ENCODE measurements at places on chromosomes 7 and 10.

GRCh38 chr7:23277359-23277989 lies 21.7 kb upstream of the MALSU1 start:
- peak; percentile 65 for DNase-seq

- no peak for DNase-seq
Observed at GRCh38 chr7:15781944-15782343, 95.5 kb upstream of the MEOX2 start.

DNA sequence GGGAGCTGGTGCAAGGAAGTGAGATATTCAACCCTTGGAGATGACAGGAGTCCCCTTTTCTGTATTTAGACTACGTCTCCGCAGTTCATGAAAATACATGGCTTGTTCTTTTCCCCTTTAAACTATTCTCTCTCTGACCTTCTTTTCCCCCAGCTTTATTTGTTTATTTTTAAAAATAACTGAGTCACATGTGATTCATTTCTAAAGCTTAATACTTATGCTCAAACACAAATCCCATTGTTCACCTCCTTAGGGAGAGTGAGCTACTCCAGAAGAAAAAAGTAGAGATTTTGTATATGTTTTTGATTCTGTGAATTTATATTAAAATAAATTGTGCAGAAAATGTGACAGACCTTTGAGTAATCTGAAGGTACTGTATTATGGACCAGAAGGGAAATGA lies 35.9 kb upstream of the FZD1 start:
- DNase-seq: no peak

GRCh38 chr10:100315615-100316014 lies 14.4 kb downstream of the PKD2L1 start:
- DNase-seq: no peak

DNA sequence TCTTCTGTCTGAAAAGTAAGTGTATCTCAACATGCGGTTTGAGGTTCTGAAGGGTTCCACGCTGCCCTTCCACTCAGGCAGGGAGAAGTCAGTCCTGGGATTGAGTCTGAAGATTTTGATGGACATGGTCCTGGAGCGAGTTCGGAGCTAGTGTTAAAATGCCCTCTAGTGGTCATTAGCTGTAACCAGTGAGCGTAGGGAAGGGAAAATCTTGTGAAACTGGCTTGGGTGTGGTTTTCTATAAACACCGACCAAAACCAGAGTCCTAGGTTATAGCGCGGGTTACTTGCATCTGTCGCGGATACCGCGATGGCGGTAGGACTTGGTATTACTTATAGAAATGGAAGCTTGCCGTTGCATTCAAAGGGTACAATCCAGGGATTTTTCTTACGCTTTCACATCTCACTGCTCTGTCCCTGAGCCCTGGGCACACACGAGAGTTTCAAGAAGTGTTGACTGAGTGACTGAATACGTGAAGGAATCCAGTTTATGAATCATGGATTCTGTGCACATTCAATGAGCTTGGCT lies 348.2 kb upstream of the C7orf33 start:
- peak; percentile 74 for DNase-seq

GRCh38 chr10:117501460-117502035 lies 41.0 kb upstream of the EMX2 start:
- no peak for DNase-seq

DNA sequence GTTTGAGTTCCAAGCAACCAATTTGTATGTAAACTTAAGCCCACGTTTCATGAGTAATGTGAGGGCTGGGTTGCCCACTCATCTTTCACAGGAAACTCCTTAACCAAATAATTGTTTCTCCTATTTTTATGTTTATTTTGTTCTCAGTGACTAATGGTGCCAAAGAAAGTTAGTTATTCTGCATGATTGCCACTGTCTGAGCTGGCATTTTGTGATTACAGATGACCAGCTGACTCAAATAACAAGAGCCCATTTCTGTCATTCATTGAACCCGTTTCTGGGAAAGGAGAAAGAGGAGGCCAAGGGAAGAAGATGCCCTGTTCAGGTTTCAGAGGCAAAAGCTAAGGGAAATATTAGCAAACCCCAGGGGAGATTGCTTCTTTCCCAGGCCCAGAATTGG lies 186.9 kb upstream of the MYO3A start:
- DNase-seq: no peak

DNA sequence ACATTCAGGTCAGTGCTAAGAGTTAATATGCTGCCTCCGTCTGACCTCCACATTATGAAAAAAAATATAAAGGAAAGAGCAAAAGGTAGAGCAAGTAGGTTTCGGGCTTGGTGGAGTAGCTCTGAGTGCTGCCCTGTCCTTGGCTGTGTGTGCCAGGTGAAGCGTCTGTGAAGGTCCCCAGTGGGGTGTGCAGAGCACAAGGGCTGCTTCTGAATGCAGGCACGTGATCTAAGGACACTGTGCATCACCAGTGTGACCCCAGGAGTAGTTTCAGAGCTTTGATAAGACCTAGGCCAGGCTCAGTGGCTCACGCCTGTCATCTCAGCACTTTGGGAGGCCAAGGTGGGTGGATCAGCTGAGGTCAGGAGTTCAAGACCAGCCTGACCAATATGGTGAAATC lies 36.0 kb downstream of the KLF6 start:
- no peak for DNase-seq

- DNase-seq: no peak
Observed at GRCh38 chr10:116766837-116767634, 24.7 kb upstream of the HSPA12A start.

GRCh38 chr7:31251441-31251840 lies 89.1 kb downstream of the NEUROD6 start:
- no peak for DNase-seq

GRCh38 chr7:15692501-15693020 lies 6.1 kb upstream of the MEOX2 start:
- no peak for DNase-seq

GRCh38 chr10:6912424-6912823 lies 332.3 kb upstream of the PRKCQ start:
- no peak for DNase-seq

GRCh38 chr10:94521276-94522250 lies 24.0 kb upstream of the HELLS start:
- no peak for DNase-seq

DNA sequence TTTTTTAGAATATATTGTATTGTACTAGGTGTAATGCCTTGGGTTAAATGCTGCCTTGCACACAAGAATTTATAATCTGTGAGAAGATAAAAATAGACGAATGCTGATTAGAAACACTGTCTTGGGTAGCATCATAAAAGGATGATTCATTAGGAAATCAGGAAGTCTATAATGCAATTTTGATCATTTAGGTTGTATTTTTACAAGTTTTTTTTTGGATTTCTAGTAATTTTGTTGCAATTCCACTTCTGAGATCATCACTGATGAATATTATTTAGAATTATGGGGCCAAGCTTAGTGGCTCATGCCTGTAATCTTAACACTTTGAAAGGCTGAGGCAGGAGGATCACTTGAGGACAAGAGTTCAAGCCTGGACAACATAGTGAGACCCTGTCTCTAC lies 29.6 kb downstream of the WBP1L start:
- no peak for DNase-seq

- no peak for DNase-seq
Observed at GRCh38 chr10:128377988-128378387, 251.8 kb upstream of the MKI67 start.

- no peak for DNase-seq
Observed at GRCh38 chr7:29527505-29528108, 36.0 kb upstream of the PRR15 start.

- DNase-seq: no peak
Observed at GRCh38 chr10:26479766-26480492, 41.8 kb downstream of the APBB1IP start.

DNA sequence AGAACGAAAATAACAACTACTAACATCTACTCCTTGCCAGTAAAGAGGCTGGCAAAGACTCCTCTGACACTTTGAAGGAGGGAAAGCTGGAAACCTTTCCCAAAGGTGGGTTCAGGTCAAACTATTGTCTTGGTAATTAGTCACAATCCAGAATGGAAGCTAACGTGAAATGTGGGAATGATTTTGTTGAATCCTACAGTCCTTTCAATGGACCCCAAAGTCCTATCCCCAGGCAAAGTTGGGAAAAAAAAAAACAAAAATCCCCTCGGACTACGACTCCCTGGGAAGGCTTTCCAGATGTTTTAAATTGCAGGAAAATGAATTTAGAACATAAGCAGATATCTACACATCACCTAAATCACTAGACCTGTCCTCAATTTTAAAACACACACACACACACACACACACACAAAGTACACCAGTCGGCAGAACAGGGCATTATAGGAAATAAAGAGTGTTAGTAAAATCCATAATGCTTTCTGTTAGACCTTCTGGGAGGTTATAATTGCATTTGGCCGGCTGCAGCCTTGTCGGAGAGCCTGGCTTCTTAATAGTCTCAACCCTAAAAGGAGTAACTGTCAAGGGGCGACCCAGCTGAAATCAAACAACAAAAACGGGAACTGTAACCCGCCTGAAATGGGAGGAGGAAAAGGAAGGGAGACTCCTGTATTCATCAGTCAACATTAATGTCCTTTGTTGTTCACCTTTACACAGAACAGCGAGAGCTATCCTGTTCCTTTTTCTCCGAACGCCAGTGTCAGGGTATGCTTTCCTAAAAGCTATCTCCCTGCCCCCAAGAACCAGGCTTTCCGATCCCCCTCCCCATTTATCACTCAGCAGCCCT lies 1.5 kb downstream of the DOCK4 start:
- DNase-seq: peak; percentile 44

GRCh38 chr10:46525177-46525823 lies 31.2 kb downstream of the GPRIN2 start:
- no peak for DNase-seq

- DNase-seq: no peak
Observed at GRCh38 chr10:10975647-10976046, 42.0 kb upstream of the CELF2 start.

DNA sequence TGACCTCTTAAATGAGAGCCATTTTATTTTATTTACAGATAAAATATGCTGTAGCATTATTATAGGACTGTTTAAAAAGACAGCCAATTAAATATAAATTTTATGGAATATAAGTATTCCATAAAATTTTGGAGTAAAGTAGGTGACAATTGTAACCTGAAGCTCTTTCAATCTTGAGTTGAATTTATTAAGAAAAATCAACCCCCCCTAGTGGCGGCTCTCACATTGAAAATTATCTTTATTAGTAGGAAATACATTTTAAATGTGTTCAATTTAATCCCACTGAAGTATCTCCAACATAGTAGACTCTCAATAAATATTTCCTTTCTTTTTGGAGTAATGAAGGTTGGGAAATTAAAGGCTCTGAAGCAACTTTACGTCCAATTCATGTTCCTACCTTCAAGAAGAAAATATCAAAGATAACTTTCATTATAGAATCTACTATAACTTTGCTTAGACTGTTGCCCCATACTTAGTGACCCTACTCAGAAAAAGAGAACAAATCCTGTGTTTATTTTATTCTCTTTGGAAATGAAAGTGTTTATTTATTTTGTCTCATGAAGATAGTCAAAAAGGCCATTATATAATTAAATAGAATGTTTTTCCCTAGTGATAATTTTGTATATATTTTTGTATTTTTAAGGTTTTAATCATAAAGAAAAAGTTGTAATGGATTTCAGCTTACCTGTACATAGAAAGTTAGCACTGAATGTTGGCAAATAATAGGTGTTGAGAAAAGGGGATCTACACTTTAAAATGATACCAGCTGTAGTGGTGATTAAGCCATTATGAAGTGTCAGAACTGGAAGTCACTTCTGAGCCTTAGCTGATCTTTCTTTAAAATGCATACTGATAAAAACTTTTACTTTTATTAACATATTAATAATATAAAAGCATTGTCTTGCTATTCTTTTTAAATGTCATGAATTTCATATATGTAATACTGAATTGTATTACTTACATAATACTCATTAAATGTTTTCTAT lies 3.3 kb downstream of the AHR start:
- DNase-seq: peak; percentile 25

DNA sequence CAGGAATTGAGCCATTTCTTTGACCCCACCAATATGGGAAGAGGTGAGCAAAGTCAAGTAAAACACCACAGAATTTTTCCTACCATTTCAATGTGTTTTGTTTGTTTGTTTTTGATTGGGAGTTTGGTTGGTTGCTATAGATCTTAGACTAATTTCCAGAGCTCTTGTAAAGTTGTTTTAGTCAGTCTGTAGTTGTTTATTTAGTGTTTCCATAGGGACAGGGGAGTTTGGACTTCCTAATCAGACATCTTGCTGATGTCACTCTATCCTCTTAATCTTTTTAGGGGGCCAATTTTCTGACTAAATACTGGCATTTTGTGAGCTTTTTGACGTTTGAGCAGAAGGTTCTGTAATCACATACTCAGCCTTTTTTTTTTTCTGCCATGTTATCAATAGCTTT lies 266.9 kb downstream of the ABCA13 start:
- DNase-seq: peak; percentile 50

DNA sequence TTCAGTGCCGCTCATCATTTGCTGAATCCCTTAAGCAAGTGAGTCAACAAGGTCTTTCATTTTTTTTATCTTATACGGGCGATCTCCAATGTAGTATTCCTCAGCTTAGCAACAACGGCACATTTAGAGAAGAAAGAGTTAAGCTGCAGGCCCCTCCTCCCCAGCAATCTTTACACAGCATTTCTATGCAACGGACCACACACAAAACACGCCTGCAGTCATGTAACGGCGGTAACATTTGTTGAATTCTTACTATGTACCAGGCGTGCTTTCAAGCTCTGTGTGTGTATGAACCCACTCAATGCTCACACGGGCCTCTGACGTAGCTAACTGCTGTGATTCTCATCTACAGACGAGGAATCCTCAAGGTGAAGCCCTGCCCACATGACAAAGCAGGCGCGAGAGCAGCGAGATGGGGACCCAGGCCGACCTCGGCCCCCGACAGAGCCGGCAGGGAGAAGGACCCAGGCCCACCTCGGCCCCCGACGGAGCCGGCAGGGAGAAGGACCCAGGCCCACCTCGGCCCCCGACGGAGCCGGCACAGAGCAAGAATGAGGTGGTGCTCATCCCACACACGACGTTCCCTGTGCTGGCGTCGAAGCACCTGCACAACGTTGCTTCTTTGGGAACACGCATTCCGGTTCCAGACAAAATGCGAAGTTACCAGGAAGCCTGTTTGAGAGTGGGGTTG lies 240.7 kb downstream of the ZMYND11 start:
- no peak for DNase-seq

DNA sequence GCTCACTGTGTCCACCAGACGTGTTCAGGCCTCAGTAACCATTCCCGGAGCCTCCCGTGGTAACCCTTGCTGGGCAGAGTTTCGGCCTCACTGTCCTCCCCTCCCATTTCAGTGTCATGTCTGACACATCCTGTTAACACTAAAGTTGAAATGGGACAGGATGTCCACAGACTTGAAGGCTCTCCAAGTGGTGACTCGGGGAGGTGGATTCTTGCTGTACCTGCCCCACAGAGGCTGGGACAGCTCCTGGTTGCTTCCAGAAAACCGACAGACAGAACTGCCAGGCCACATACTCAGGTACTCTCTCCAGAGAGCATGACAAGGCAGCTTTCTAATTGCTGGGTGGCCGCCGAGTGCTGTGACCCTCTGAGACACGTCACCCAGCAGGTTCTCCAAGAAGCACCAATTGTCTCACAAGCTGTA lies 17.9 kb upstream of the CYTH3 start:
- DNase-seq: no peak

DNA sequence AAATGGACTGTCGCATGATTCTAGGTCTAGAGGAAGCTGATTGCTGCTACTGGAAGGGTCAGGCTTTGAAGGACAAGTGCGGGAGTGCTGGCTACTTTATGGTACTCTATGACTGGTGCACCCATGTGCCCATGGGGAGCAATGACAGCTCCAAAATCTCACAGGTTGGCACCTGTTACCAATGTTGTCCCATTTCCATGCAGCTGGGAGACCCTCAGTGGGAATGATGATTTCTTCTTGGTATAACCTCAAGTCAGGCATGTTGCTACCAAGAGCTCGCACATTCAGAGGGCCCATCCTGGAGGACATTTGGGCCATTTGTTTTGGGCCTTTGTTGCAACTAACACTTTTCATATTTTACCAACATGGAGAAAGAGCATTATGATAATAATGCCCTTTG lies 174.4 kb downstream of the PRKCQ start:
- DNase-seq: no peak

Measured in NCI-H748 treated with DMSO at 0.1 percent for 48 hours (cell line).